ENCODE measurements at places on chromosomes 16 and 17.

DNA sequence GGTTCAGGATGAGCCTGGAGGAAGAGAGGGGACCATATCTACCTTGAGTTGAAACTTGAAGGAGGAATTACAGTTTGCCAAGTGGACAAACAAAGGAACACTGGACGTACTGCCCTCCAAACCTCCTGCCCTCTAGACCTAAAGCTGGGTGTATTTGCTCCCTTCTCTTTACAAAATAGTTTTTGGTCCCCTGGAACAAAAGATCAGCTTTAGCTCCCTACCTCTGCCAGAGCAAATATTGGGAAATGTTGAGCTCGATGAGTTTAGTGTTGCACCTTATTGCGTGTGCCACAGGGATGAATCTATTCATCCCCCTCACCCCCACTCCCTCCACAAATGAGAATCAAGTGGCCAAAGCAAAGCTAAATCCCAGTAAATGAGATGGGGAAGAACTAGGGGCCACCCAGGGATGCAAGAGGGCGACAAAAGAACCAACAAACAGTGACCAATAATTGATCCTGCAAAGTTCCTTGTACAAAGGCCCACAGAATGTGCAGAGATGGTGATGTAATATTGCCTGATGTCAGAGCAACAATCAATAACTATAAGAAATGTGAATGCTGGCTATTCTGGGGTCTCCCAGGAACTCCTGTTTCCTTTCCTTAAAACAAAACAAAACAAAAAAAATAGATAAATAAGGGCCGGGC lies 17.2 kb upstream of the TAT start:
- DNase-seq, result no peak

DNA sequence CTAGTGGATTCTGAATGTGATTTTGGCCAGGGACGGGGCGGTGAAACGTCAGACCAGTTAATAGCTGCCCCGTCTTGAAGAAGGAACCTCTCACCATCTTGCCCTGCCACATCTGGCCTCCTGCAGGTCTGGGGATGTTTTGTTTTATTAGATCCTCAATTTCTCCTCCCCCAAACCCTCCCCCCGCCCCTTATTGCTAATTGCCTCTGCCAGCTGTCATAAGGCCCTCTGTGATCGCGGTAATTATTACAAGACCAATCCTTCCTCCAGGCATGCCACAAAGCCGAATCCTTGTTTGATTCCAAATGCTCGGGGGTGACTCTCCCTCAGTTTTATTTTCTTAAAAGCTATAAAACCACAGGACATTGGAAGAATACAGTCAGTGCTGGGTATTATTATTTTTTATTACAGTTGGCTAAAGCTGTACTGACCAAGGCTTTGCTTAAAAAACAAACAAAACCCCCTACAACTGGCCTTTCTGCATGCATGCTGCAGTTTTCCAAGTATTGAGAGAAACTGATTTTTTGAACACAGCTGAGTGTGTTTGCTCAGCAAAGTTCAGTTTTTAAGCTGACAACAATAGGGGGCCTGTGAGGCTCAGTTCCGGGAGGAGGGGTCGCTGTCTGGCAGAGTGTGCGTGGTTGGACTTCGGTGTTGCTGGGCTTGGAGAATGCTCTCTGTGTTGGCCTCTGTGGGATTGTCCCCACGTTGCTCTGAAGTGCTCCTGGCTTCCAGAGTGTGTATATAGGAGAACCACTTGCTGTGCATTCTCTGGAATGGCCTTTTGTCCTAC lies 1.7 kb downstream of the KSR1 start:
- no peak for DNase-seq

GRCh38 chr17:8357910-8358309 lies 18.3 kb downstream of the ODF4 start:
- no peak for DNase-seq

GRCh38 chr16:84678541-84678940 lies 21.3 kb upstream of the USP10 start:
- DNase-seq, result no peak

DNA sequence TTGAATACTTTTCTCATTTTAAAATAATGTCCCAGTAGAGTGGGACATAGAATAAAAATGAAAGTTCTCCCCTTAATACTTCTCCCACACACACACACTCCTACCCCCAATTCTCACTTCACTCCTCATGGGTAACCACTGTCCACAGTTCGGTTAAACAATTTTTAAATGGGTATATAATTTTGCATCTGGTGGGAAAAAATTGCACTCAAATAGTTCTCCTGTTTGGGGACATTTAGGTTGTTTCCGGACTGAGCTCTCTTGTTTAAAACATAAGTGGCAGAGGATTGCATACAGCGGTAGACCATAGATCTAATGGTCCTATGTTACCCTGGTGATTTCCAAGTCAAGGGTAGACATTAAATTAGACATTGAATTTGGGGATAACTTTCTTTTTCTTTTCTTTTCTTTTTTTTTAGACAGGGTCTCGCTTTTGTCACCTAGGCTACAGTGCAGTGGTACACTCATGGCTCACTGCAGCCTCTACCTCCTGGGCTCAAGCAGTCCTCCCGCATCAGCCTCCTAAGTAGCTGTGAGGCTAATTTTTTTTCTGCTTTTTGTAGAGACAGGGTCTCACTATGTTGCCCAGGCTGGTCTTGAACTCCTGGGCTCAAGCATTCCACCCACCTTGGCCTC lies 138.3 kb downstream of the SOCS1 start:
- DNase-seq, result no peak

DNA sequence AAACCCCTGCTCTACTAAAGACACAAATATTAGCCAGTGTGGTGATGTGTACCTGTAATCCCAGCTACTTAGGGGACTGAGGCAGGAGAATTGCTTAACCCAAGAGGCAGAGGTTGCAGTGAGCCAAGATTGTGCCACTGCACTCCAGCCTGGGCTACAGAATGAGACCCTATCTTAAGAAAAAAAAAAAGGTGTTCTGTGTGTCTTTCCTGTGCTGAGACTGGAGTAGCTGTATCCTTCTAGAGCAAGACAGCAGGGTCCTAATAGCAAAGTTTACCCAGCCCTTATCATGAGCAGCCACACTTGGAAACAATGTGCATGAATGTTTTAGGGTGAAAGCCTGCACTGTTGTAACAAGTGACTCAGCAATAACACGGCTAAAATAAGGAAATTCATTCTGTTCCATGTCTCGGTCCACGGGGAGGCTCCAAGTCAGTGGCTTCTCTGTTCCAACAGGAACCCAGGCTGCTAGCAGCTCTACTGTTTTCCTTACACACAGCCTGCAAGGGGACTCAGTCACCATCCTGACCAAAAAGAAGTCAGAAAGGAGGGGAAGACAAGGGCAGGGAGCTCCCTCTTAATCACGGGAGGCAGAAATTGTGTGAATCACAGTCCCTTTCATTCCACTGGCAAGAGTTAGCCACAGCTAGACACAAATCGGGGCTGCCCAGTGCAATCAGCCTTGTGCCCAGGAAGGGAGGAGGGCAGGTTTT lies 7.1 kb upstream of the SLC5A11 start:
- DNase-seq, result no peak

DNA sequence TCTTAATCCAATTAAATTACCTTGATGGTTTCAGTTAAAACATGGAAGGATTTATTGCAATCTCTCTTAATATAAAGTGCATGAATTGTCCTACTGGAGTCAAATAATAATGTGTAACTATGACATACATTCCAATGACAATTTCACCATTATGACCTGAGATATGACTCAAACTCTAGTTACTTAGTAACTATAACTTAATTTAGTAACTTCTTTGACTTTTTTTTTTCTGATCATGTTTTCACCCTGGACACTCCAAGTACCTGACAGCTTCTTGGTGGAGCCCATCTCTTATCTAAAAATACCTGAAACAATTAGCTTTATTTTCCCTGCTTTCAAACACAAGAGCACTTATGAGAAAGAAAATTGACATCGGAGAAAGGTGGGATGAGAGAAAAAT lies 123.7 kb downstream of the STX8 start:
- no peak for DNase-seq

DNA sequence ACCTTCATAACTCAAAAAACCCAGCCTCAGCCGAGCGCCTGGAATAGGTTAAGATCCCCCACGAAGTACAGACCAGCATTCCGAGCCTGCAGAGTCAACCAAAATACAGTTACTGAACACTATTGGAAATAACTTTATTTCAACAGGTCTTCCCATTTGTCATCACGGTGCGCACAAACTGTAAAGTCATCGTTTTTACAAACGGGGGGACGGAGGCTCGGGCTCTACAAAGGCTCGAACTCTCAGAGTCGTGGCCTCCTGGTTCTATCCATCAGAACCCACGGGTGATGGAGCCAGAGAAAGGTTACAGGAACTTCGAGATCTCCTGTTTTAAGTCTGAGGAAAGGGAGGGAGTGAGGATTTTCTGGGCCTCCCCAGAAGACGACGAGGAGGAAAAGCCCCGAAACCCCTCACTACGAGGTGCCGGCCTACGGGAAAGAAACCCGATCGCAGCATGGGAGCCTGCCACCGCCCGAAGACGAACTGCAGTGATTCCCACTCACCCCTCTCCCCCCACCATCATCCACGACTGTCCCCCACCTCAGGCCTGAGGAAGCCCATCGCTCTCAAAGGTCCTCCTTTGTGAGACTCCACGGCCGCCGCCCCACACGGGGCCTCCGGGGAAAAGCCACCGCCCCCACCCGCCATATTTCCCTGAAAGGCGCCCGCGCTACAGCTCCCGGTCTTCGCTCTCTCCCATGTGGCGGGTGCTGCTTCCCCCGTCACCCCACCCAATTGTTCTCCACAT lies 917 bp downstream of the YWHAE start:
- DNase-seq, result peak; percentile 20

GRCh38 chr17:57982452-57983170 lies 5.4 kb downstream of the VEZF1 start:
- DNase-seq, result no peak

GRCh38 chr17:1796800-1797199 lies 32.9 kb downstream of the SMYD4 start:
- DNase-seq, result no peak

DNA sequence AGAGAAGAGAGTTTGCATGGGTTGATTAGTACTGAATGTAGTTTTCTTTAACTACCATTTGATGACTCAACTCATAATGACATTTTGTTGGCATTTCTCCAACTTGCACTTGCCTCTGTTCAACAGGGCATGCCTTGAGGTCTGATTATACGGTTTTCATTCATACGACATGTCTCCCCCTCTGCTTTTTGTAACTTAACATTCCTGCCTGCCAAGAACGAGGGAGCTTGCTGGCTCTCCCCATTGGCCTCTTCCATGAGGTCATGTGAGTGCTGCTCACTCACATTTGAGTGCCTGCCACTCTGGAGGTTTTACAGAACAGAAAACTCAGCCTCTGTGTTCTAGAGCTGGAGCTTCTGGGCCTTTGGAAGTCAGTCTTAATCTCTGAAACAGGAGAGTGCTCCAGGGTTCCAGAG lies 19.7 kb downstream of the MAP2K6 start:
- DNase-seq, result no peak

GRCh38 chr16:74511961-74512360 lies 90.7 kb upstream of the CLEC18B start:
- DNase-seq, result no peak

GRCh38 chr17:4898927-4899326 lies 409 bp upstream of the C17orf107 start:
- DNase-seq, result no peak

DNA sequence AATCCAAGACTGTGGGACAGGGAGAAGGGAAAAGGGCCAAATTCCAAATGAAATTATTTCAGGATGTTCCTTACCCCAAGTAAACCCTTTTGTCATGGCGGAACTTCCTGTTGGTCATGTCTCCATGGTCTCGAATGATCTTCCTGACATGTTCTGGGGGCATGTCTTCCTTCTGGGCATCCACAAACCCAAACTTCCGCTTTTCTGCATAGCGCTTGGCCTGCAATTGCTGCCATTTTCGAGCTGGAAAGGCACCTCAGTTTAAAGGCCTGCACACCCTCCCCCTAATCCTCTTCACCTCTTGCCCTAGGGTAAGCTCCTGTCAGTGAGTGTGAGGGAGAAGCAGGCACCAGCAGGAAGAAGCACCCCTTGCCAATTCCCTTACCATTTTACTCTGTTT lies 1.2 kb downstream of the PRPF8 start:
- no peak for DNase-seq

GRCh38 chr17:61967729-61968128 lies 39.9 kb upstream of the INTS2 start:
- DNase-seq, result no peak

DNA sequence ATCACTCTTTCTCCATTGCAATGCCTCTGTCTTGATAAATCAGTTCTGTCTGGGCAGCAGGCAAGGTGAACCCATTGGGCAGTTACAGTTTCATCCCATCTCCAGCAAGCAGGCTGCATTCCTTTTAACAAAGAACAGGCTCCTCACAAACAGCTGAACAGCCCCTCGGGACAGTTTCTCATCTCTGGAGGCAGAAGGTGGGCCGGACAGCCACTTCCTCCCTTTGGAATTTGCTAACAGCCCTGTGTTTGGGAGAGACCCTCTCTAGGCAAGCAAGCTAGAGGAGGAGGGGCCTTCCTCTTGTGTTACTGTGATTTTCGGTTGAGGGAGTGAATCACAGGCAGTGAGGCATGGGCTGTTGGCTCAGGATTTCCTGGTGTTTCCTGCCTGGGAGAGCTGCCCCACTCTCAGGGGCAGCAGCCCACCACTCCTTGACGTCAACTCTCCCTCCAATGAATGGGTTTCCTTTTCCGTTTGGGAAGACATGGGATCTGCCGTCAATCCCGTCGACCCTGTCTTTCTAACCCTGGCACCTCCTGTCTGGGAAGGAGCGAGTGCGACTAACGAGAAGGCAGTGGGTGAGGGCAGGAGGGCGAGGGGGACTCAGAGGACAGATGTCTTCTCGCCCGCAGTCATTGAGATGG lies 3.7 kb upstream of the PGS1 start:
- no peak for DNase-seq

GRCh38 chr16:57981636-57982035 lies 10.7 kb upstream of the CNGB1 start:
- DNase-seq, result no peak

- DNase-seq, result peak; percentile 48
These were observed at the start of gene MXRA7 for GRCh38 chr17:76710863-76711611. Gene MXRA7 (minus strand): TSS chr17:76710965. CDS start chr17:76710946, 19 bp downstream.

GRCh38 chr16:23026784-23027362 lies 122.4 kb downstream of the USP31 start:
- DNase-seq, result no peak

DNA sequence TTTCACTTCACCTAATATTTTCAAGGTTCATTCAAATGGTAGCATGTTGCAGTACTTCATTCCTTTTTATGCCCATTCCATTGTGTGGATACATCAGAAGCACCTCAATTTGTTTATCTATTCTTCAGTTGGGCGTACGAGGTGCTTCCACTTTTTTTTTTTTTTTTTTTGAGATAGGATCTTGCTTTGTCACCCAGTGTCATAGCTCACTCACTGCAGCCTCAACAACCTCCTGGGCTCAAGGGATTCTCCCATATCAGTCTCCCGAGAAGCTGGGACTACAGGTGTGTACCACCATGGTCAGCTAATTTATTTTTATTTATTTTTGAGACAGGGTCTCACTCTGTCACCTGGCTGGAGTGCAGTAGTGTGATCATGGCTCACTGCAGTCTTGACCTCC lies 22.5 kb upstream of the SPNS3 start:
- DNase-seq, result no peak

All from activated CD4-positive, alpha-beta T cell treated with anti-CD3 and anti-CD28 coated beads, Interleukin-2, amount 50 U/mL, for 48 hours (primary cell).